ENCODE measurements at places on chromosomes 3 and 15.

DNA sequence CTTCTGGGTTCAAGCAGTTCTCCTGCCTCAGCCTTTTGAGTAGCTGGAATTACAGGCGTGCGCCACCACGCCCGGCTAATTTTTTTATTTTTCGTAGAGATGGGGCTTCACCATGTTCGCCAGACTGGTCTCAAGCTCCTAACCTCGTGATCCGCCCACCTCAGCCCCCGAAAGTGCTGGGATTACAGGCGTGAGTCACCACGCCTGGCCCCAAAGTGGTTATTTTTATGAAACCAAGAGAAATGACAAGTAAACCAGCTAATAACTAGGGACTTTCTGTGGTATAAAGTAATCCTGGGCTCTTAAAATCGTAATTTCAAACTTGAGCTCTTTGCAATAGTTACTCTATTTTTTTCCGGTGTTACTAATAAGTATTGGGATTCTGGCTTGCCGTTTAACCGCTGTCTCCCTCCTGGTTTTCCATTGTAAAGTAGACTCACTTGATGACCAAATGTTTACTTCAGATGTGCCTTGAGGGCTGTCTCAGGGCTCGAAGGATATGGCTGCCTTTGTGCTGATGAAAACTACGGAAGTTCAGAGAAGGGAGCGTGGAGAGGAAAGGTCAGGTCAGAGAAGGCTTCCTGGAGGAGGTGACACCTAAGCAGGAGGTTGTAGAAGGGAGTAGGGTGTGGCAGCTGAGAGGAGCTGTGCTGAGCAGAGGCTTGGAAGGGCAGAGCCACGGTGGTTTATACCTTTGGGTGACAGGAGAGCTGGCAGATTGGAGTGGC is 4.2 kb downstream of the ZSCAN2 start:
- no peak for DNase-seq

- no peak for DNase-seq
Measured at GRCh38 chr15:101476756-101477155, 12.8 kb downstream of the PCSK6 start.

DNA sequence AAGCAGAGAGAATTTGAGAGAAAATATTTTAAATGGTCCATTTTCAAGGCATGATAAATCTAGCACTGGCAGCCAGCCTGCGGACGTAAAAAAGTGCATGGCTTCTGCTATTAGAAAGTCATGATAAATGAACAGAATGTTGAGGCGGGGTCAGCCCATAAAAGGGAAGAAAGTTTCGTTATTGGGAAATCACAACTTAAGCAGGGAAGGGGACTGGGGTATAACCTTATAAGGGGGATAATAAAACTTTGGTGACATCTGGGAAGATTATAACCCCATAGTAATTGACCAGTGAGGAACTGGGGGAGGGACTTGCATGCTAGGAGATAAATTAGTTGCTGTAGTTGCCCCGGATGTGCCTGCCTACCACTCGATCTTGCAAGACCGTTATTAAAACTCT is 88.4 kb upstream of the PLSCR4 start:
- no peak for DNase-seq

DNA sequence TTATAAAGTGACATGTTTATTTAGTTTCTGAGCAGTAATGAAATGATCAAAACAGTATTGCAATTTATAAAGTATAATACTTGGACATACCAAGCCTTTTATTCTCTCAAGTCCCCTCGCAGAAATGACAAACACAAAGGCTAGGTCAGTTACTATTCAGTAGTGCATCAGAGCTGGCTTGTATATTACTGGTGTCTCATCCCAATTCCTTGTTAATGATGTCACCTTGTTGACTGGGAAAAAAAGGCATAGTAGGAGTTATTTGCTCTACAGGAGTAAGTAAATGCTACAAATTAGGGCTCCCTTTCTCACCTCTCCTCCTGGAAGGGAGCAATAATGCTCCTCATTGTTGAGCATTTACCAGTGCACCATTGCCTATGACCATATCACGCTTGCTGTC is 317.6 kb downstream of the CHL1 start:
- DNase-seq = no peak

DNA sequence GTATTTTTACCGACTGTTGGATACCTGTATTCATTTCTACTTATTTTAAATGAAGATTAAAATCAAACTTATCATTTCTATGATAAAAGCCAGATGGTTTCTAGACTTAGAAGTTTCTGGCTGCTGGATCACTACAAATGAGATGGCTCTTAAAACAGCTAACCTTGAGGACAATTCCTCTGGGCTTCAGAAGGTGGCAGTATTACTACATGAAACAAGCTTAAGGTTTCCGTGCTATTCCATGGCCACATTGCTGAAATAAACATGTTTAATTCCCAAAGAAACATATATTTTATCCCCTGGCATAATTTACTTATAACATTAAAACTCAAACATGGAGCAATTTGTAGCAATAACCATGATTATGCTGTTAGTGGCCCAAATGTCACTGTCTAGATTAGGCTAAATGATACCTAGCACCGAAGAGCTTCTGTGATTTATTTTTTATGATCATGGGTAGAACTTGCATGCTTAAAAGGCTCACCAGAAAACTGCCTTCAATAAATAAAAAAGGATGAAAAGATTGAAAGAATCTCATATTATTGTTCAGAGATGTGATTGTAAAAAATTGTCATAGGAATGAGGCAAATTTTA is 204.0 kb upstream of the NANOGP8 start:
- DNase-seq = peak; percentile 52

GRCh38 chr3:13143381-13144004 is 70.3 kb upstream of the IQSEC1 start:
- DNase-seq = no peak

DNA sequence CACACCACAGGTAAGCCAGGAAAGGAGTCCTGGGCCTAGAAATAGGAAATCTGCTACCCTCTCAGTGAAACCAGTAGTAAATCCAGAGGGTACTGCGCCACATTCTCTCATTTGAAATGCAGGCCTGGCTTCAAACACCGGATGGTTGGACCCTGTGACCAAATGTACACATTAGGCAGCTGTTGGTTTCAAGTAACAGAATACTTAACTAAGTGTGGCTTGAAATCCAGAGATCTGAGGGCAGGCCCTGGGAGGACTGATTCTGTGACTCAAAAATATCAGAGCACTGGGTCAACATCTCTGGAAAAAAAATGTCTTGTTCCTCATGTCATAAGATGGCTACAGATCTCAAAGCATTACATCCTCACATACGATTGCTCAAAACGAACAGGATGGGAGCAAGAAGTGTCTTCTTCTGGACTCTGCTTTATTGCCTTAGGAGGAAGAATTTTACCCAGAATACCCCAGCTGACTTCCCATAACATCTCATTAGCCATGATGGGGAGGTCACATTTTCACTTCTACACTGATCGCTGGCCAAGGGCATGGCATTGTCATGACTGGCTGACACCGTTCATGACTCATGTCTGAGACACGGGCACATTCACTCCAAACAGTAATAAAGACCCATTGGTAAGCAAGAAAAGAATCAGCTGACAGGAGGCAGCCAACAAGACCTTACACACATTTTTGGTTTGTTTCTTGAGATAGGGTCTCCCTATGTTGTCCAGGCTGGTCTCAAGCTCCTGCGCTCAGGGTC is 166.0 kb downstream of the ARRDC4 start:
- no peak for DNase-seq

- no peak for DNase-seq
Measured at GRCh38 chr15:35925275-35926006, 379.5 kb upstream of the DPH6 start.

DNA sequence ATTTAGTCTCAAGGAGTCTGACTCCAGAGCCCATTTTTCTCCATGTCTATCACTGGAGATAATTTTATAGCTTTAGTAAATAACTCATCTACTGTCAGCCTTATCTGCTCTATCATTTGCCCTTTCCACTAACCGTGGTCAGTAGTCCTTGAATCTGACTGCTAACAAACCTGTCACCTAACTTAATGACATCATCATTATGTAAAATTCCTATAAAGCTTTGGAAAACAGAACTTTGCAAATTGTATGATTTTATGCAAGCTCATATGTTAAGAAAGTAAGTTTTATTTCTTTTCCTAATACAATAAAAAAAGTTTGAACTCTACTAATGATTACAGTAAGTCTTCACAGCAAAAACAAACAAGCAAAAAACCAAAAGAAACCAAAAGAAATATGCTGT is 293.9 kb downstream of the CADM2 start:
- no peak for DNase-seq

DNA sequence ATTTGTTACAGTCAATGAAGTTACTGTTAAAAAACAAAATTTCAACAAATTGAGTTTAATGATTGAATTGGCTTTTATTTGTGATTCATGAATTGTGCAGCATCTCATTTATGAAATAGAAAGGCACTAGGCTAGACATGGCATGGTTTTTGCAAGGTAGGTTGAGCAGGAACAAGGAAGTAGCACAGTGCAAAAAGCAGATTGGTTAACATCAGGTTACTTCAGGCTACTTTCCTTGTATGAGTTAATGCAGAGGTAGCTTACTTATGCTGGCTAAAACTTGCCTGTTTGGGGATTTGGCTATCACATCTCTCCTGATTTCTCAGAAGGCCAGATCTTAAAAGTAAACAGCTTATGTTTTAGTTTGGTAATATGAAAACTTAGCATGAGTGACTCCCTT is 23.0 kb upstream of the SV2B start:
- no peak for DNase-seq

DNA sequence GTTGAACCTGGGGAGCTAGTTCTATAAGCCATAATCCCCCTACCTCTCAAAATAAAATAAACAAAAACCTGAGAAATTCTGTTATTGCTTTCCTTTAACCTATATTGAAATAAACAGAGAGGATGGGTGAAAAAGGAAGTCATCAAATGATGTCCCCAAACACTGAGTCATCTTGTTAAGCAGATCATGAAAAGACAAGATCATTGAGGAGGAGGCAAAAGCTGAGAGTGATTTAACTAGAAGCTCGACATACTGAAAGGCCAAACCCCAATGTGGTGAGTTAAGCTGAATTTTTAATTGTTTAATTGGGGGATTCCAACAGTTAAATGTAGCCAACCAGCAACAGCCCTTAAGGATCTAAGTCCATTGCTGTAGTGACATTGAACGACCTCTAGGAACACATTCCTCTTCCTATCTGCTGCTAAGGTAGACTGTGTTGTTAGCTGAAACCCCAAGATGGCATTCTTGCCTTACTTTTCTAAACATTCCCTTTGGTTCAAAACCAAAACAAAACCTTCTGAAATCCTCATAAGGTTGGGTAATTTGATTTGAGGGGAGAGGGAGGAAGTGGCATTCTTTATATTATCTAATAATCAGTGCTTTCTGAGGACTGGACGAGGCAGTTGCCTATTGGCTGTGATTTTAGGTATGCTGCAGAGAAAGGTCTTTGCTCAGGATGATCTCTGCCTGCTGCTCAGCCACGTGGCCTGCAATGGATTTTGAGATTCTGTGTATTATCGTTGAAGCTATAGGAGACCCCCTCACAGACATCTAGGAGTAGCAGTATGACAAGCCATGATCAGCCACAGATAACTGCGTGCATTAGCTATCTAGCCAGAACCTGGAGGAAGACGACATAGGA is 62.7 kb upstream of the BNIP2 start:
- DNase-seq = no peak

DNA sequence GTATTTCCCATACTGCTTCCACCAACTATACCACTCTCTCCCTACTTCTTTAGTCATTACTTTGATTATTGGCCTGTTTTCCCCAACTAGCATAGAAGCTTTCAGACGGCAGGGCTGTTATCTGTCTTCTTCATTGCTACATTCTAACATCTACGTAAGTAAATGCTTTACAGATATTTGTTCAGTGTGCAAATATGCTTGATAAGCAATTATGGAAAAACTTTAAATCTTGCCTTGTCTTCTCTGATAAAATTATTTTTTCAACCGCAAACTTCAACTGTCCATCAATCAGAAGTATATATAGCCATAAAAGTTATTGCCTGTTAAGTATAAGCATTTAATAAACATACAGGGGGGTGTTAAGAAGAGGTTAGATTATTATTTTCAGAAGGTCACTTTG is 35.7 kb downstream of the ZDHHC23 start:
- DNase-seq = no peak

DNA sequence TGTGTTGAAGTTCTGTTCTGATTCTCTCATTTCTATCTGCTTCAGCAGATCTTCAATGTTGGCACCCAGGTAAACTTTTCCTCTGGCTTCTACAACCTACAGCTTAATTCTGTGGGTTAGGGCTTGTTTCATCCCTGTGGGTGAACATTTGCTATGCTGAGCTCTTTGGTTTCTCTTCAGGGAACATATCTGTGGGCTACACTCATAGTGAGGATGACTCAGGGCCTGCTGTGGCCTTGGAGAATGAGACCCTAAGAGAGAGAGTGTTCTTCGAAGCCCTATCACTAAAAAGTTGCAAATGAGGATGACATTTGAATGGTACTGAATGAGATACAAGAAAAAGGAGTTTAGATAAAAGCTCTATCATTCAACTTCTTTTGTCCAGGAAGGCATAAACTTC is 346.2 kb upstream of the CBLB start:
- no peak for DNase-seq

DNA sequence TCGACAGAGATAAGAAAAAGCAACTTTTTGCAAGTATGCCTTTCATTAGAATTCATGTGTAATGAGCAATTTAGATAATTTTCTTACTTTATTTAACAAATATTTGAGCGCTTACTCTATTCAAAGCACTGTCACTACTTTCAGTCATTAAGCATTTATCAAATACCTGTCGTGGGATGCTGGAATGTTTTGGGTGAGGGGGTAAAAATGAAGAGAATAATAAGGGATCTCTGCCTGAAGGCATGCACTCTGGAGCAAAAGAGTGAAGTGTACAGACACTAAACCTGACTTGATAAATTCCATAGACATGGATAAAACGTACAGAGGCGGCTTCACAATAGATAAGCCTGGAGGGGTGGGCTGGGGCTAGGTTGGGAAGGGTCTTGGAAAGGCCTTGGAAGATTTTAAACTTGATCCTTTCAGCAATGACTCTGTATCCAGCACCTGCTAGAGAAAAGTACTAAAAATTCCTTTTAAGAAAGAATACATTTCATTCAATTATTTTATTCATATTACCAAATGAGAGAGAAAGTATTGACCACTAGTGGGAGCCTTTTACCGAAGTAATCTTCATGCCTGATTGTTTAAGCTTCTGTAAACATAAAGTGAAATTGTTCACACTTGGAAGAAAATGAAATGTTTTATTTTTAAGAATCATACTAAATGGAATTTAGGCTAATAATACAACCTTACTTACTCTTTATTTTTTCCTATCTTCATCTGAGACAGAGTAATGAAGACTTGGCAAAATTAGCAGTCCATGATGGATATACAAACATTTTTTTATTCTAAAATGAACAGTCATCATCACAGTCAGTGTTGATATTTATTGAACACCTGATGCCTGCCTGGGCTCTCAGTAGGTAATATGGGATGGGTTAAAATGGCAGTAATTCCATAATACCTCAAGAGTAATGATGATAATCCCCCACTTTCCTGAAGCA is 113.2 kb downstream of the PPP2R3A start:
- DNase-seq = no peak

DNA sequence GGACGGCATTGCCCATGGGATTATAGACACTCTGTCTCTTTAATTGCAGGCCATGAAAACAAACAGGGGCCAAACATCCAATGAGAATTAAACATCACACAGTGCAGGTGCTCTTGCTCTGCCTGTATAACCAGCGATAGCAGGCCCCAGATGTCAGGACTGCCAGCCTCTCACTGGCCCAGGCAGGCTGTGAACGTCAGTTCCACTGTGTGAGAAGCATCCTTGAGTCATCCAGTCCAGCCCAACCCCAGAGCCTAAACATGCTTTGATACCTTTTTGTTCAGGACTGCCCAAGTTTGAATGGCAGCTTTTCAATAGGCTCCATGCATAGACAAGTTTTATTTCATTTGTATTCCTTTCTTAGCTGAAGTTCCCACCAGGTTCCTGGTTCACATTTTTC is 189.8 kb downstream of the SLCO3A1 start:
- DNase-seq = no peak
